Cardiac muscle cell (in vitro differentiated cells and primary cell): ENCODE measurements at places on chromosomes 12 and 14. TPM values are rescaled to one million over a fixed set of nuclear protein-coding genes. Genes with fewer than 3 reads are reported as not detected.
A peak's percentile ranks its signal among the peaks of the same experiment; 100 is the strongest.

DPPA3 gene
- not detected in 2 replicates for total RNA-seq

DNA sequence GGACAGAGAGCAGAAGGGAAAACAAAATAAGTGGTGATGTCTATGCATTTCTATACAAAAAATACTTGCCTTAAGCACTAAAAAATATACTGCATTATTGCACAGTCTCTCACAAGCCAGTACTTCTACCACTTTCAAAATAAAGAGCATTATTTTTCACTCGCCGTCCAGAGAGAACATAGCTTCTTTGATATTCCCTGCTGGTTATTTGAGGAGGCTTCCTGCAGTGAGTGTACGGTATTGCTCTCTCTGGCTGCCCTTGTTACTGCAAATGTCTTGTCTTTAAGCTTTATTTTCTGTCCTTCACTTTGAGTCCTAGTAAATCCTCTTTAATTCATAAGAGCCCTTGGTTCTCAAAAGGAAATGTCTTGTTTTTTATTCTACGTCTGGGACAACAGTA lies 81.1 kb downstream of the EML1 start:
- DNase-seq: no peak

- DNase-seq: no peak
Observed at GRCh38 chr14:59331217-59331616, 134.0 kb downstream of the GPR135 start.

DNA sequence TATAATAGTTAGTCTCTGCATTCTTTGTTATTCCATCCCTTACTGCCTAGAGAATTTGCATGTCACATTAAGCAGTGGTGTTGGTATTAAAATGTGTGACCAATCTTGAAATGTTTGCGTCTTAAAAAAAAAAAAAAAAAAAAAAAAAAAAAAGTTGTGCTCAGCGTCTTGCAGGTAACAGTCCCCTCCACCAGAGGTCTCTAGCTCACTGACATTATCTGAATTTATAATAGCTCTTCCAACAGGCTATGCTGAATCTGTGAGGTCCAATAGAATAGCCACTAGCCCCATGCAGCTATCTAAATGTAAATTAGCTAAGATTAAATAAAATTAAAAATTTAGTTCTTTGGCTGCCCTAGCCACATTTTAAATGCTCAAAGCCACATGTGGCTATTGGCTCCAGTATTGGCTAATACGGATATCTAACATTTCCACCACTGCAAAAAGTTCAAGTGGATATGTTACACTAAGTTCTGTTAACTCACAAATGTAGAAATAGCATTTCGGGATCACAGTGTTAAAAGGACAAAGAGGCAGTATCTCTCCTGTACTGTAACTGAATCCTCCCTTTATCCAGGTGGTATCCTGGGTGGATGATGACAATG lies 28.7 kb downstream of the NKX2-8 start:
- DNase-seq: peak; percentile 56

GPR132 gene
- total RNA-seq: 1.2 and 2.0 TPM in 2 replicates

COCH gene
- total RNA-seq: 1.1 and 3.2 TPM in 2 replicates

DNA sequence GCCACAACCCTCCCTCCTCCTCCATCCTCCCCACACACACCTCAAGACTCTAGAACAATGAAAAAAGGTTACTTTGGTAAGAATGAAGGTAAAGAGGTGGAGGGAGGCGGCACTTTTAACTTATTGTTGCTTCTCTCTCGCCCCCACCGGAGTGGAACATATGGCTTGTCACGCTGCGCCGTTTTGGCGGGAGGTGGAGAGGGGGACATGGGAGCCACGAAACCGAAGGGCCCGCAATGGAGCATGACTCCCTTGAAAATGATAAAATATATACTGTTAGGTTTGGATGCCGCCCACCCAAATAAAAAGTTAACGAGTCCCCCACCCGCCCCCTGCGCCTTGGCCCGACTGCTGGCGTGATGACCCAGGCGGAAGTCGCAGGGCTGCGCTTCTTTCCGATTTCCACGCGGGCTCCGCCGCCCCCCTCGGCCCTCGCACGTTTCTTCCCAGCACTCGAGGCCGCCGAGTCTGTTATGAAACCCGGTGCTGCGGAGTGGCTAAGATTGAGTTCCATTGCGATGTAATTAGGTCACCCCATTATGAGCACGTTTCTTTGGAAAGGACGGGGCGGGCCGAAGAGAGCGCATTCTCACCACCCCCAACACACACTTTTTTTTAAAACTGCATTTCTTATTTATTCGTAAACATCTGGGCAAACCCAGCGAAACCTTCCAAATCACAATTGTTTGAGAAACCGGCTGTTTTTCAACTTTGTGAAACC lies 1.4 kb upstream of the ZFP36L1 start:
- peak; percentile 96 for DNase-seq

CYP46A1 gene
- 11.1 and 14.2 TPM in 2 replicates for total RNA-seq

- DNase-seq: no peak
Observed at GRCh38 chr14:103684871-103685270, 30.4 kb downstream of the XRCC3 start.
